CD4-positive, alpha-beta T cell treated with Interleukin-15 for 1 hour (primary cell): ENCODE measurements at places on chromosomes 11 and 22.

DNA sequence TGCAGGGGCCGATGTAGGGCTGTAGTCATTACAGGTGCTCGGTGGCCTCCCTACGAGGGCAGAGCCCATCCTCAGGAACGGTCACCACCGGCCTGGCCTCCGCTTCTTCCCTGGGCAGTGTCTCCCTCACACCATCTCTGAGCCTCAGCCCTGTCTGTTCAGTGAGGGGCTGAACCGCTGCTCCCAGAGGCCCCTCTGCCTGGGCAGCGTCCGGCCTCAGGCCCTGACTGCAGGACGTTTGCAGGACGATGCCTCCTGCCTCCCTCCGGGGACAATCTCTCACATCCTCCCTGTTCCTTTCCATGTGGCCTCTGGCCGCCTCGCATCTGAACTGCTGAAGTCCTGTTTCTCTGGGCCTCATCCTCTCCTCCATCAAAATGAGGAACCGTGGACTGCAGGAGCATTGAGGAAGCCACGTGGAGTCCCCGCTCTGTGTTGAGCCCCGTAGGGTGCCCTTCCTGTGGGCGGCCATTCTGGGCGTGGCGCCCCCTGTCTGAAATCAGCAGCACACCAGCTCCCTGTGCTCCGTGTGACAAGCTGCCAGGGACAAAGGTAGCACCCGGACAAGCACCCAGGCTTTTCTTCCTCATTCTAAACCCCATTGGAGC is 933.5 kb downstream of the BRD1 start:
- no peak for DNase-seq

- no peak for DNase-seq
Measured at GRCh38 chr11:32168924-32169323, 78.0 kb downstream of the RCN1 start.

GRCh38 chr11:83826078-83826477 is 539.9 kb upstream of the CCDC90B start:
- no peak for DNase-seq

- no peak for DNase-seq
Measured at GRCh38 chr11:62981743-62982142, 3.0 kb downstream of the SLC22A6 start.

DNA sequence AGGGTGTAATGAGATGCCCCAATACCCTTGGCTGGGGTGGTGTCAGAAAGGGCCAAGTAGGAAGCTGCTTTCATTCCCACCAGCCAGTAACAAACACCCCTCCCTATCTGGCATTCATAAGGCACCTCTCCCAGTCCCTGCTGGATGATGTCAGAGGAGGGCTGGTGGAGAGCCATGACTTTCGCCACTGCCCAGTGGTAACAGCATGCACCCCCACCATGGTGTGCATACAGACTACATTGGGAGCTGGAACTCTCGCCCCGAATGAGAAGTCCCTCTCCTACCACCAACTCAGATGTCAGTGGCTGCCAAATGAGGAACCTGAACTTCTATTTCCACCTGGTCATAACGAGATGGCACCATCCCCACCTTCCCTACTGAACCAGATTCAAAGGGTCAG is 73.3 kb downstream of the SGSM3 start:
- DNase-seq: no peak

DNA sequence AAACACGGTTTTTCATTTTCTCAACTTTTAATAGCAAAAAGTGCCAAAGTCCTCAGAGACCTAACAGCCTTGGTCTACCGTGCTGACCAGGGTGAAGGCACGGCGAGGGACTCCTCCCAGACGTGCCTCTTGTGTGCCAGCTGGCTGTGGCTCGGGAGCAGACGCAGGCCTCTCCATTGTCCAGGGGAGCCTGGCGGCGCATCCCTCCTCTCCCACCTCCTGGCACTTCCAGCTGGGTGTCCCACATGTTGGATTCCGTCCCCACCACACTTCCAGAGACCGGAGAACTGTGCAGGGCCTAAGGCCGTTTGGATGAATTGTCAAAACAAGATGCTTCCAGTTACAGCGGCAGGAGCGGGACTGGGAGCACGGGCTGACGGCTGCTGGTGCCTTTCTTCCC is 11.6 kb downstream of the CDPF1 start:
- DNase-seq: no peak

- no peak for DNase-seq
Measured at GRCh38 chr11:67282155-67282875, 6.8 kb upstream of the ANKRD13D start.

DNA sequence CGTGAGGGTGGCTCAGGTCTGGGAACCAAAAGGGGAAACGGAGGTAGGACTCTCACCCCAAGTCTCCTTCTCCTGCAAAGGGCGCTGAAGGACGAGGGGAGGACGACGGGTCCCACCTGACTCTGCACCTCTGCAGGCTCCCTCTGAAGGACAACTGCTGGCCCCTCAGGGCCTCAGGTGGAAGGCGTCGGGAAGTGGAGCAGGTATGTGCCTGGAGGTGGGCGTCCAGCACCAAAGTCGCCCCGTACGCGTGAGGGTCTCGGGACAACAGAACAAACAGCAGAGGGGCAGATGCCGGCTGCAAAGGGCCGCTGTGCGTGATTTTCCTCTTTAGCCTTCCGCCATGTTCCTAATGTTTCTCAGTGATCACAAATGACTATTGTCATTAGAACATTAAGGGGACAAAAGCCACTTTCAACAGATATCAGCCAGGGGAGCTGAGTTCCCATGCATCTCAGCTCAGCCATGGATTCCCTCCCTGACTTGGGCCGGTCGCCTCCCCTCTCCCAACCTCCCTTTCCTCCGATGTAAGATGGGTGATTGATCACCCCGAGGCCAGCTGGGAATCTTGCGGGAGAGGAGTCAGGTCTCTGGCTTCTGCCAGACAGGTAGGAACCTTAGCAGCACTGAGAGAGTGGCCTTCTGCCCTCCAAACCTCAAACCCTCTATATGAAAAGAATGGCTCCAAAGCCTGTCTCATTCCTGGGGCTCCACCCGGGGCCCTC is 836 bp downstream of the SLC16A8 start:
- no peak for DNase-seq

- no peak for DNase-seq
Measured at GRCh38 chr11:74746868-74747267, 1.8 kb upstream of the RNF169 start.

DNA sequence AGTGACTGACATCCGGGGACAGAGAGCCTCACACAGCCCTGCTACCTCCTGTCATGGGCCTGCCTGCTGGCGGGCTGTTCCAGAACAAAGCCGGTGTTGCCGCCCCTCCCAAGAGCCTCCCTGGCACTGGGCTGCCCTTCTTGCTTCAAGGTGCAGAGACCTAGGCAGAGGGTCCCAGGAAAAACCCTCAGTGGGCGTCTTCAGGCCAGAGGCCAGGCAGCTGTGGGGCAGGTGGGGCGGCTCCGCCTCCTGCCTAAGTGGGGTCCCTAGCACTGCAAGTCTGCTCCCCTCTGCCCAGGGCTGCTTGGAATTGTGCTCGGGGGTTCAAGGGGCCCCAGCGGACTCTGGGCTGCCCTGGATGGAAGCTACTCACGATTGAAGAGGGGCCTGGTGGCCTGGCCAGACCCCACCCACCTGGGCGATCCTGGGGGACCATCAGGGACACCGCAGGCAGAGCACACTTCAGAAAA is 20.4 kb upstream of the GNB1L start:
- DNase-seq: peak; percentile 14

- peak; percentile 50 for DNase-seq
Measured at GRCh38 chr11:3165152-3165705, at the start of gene OSBPL5. OSBPL5 (minus strand) TSS chr11:3165310; CDS start chr11:3129148, 36,162 bp downstream.

DNA sequence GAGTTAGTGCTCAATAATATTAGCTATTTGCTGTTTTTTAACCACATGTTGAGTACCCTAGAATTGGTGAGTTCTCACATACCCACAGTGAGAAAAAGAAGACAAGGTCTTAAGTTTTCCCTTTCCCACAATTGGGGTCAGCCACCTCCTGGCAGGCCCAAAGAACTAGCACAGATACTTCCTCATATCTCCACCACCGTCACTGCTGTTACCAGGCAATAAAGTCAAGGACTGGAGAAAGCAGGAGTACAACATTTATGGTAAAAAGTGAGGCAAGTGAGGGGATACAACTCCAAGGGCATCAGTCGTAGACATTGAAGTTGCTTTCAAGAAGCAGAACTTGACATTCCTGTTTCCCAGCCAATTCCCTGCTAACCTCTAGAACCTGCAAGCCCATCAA is 19.6 kb downstream of the ELP4 start:
- no peak for DNase-seq

DNA sequence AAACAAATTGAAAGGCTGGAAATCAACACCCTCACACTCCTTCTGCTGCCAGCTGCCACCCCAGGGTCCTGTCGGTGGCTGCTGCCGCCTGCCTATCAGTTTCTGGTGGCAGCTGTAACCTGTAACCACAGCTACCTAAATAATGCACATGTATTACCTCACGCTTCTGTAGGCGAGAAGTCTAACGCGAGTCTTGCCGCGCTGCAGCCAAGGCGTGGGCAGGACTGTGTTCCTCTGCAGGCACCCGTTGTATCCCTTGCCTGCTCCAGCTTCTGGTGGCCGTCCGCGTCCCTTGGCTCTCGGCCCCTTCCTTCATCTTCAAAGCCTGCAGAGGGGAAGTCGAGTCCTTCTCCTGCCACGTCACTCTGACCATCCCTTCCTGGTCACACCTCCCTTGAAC is 44.1 kb upstream of the GCAT start:
- no peak for DNase-seq
